ENCODE measurements at places on chromosomes 2 and 18.

- DNase-seq: no peak
These were observed 33.1 kb downstream of the PRKRA start for GRCh38 chr2:178417916-178418315.

DNA sequence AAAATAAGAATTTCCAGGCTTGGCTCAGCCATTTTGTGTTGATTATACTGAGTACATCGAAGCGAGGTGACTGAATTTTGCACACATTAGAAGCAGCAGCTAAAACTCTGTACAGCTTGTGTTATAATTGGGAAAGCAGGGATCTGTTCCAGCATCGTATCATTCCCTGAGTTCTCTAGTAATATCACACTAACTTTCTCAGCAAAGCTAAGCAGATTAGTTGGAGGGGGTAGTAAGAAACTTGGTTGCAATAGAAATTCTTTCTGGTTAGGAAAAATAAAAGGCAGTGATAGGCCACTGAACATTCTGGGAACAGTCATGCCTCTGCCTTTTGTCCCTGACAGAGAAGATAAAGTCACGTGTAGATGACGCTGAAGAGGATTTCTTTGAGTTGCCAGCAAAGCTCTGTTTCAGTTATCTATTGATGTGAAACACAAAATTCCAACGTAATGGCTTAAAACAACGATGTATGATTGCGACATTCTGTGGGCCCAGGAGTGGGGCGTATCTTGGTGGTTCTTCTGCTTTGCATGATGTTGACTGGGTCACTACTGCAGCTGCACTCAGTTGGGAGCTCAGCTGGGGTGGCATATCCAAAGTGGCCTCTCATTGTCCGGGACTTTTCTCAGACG, 202.1 kb upstream of the MEX3C start:
- no peak for DNase-seq

DNA sequence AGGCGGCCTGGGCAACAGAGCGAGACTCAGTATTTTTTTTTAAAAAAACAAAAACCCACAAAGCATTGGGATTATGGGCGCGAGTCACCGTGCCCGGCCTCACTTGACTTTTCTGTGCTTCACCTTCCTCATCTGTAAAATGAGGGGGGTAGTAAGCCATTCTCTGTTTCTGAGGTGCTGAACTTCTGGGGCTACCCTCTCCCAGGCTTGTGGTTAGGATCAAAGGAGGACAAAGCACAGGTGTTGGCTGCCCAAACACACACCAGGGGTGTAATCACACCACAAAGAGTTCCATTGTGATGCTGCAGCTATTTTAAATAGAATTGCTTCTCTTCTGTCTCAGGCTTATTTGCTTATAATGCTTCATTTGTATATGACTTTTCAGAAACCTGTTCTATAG, 35.8 kb upstream of the INHBB start:
- DNase-seq: no peak

DNA sequence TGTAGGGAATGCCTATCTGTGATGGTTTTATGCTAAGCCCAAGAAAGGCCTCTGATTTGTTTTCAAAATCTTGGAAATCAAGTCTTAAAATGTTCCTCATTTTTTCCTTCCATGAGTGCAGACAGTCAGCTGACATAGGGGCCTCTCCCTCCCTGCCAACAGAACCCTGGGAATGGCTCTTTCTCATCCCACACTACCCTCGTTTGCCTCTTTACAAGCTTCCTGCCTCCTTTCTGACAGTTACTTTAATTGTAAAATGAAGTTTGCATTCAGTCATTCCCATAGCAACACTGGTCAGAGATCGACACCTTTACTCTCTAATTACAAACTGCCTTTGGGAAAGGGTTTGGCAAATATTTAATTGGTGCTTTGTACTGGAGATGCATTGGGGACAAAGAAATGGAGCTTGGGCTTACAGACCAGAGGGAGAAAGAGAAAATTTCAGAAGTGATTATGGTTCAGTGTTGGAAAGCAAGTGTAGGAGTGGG, 25.4 kb downstream of the KIF5C start:
- DNase-seq: no peak

GRCh38 chr2:170411660-170412059, 233.7 kb downstream of the MYO3B start:
- DNase-seq: no peak

- DNase-seq: no peak
These were observed 158.0 kb downstream of the ALK start for GRCh38 chr2:29763371-29763770.

DNA sequence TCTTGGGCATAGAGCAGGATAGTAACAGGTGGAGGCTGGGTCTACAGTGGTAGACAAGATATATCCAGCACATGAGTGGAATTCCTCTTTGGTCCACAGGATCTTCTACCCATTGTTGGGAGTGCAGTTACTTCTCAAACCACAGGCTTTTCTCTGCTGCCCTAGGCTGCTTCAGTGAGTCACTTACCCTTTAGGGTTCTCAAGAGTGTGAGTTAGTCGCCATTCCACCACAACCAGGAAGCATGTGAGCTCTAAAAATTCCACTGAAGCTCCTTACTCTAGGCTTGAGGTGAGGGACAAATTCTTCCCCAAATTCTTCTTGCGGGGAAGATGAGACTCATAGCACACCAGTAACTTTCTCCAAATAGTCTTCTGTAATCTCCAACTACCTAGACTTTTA, 189.4 kb downstream of the PLCL1 start:
- DNase-seq: no peak

DNA sequence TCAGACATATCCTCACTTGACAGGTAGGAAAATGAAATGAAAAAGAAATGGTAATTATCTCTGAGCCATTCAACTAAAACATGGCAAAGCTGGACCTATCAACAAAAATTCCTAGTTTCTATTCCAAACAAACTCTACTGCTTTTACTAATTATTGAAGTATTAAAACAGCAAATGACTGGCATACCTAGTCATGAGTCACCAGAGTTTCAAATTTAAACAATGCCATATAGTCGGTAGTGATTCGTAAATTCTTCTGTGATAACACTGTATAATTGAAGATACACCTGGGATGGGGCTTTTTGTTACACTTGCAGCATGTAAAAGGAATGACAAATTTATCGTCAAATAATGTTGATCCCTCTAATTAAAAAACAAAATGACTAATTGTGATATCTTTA, 153.1 kb upstream of the THUMPD2 start:
- no peak for DNase-seq

GRCh38 chr2:69250981-69251380, 136.0 kb downstream of the GFPT1 start:
- no peak for DNase-seq

- no peak for DNase-seq
These were observed 334.2 kb upstream of the LRRTM1 start for GRCh38 chr2:80638783-80639182.

- no peak for DNase-seq
These were observed 39.4 kb upstream of the MAP4K3 start for GRCh38 chr2:39476524-39476923.

GRCh38 chr2:191552066-191552465, 125.9 kb upstream of the NABP1 start:
- DNase-seq: no peak

DNA sequence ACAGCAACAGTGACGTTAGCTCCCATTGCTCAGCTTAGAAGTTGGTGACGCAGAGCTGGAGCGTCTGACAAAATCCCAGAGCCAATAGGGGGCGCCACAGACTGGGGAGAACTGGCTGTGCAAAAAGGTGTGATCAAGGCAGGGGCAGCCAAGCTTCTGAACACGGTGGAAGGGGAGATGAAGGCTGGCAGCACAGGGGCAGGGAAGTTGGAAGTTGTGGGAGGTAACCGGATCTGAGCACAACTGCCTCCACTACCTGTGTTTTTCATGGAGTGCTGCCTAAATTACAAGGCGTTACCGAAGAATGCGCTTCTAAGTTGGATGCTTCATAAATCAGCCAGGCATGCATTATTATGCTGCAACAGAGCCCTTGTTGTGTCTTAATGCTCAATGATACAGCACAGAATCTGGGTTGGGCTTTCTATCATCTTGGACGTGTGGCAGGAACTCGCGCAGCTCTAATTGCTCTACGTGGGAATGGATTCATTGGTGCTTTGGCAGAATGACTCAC, 370.0 kb downstream of the SLC4A3 start:
- no peak for DNase-seq

DNA sequence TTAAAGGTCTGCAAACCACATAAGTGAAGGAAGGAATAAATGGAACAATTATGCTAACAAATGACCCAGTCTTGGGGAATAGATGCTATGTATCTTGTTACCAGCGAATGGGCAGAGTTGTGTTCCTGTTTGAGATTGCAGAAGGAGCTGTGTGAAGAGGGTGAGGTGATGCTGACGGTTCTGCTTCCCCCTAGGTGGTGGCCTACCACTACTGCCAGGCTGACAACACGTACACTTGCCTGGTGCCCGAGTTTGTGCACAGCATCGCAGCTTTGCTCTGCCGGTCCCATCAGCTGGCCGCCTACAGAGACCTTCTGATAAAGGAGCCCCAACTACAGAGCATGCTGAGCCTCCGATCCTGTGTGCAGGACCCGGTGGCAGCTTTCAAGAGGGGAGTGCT, 111.7 kb downstream of the WDSUB1 start:
- no peak for DNase-seq

- DNase-seq: peak; percentile 29
These were observed 25.5 kb upstream of the NFE2L2 start for GRCh38 chr2:177289824-177290628.

DNA sequence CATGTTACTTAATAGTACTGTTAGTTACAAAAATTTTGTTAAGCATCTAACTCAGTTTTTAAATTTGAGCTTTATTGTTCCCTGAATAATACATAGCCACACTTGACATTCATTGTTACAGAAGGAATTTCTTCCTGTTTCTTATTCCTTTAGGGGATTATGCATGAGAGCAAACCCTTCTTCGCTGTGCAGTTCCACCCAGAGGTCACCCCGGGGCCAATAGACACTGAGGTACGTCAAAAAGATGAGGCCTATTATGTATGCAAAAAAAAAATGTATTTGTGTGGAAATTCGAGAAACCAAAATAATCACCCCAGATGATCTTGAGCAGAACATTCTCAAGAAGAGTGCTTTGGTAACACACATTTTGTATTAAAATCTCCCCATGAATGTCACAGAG, 36.3 kb downstream of the CPS1 start:
- no peak for DNase-seq

GRCh38 chr2:204770735-204771134, 225.5 kb downstream of the PARD3B start:
- no peak for DNase-seq

GRCh38 chr2:122341007-122341406, 585.6 kb downstream of the TSN start:
- DNase-seq: no peak

DNA sequence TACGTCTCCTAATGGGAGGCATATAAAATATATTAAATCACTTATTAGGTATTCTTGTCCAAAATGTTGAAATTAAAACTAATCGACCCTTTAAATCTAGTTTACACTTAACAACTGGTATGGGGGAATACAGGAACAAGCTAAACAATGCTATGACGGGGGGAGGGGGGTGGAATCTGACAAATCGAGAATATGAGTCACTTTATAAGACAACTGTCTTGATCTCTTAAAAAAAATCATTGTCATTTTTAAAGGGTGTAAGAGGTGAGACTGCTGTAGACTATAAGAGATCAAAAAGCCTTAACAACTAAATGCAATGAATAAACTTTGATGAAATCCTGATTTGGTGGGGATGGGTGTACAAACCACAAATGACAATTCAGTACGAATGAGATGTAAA, 6.0 kb downstream of the MAP3K2 start:
- no peak for DNase-seq

DNA sequence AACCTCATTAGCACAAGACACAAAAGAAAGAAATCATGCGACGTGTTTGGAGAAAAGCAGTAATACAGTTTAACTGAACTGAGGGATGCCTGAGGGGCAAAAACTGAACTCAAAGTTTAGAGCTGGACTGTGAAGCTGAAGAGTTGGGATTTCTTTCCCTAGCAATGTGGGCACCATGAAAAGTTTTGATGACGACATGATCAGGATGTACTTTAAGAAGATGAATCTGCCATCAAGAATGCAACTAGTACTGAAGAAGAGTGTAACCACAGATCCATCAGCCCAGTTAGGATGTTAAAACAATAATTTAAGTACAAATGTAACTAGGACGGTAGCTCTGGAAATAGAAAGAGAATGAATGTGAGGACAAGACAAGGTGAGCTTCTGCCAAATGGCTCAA, 196.2 kb downstream of the VWC2L start:
- DNase-seq: no peak

GRCh38 chr18:35949903-35950627, 22.4 kb upstream of the RMP24 start:
- peak; percentile 60 for DNase-seq

GRCh38 chr2:109066917-109067597, 61.9 kb upstream of the SH3RF3 start:
- no peak for DNase-seq

DNA sequence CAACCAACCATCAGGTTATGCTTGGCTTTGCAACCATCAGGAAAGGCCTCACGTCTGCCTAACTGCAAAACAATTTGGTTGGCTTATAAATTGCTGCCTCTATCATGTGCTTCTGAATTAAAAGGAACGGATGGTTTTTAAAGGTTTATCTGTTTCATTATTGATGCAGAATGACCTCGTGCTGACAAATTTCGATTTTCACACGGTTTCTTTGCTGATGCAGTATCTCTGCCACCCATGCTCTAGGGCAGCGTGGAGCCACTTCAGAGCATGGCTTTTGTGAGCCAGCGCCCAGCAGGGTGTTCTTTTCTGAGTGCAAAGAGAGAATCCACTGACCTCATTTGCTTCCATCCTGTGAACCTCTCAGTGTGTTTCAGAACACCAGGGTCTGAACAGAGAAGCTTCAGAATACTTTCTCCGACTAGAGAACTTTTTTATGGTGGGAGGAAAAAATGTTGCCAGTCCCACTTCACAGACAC, 143.1 kb upstream of the L3MBTL4 start:
- DNase-seq: no peak

DNA sequence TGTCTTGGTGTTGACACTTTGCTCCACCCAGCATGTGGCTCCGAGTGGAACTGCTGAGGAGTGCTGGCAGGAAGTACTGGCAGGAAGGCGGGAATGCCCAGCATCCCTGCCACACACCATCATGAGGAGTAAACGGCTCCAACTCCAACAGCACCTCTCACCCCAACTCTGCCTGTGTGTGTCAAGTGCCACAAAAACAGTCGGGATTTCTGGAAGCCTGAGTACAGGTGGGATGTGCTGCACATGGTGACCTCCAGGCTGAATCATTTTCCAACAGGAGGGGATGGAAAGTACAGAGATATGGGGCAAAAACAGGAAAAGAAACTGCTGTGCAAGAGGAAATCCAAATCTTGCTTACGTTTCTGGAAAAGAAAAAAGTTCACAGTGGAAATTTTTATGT, 53.6 kb downstream of the PARD6G start:
- no peak for DNase-seq

- DNase-seq: no peak
These were observed 195.5 kb downstream of the CDCA7 start for GRCh38 chr2:173550143-173550542.

- no peak for DNase-seq
These were observed 260.2 kb upstream of the SESTD1 start for GRCh38 chr2:179524809-179525339.

- no peak for DNase-seq
These were observed 488.3 kb downstream of the DLGAP1 start for GRCh38 chr18:3966642-3967358.

GRCh38 chr2:9052821-9053533, 49.5 kb upstream of the MBOAT2 start:
- no peak for DNase-seq

- no peak for DNase-seq
These were observed 262.5 kb downstream of the KCNJ3 start for GRCh38 chr2:154960802-154961583.

Measured in CD4-positive, alpha-beta memory T cell (primary cell).